ENCODE measurements at places on chromosomes 7 and 10.

GRCh38 chr7:50818324-50818723 lies 35.6 kb upstream of the GRB10 start:
- DNase-seq = no peak

DNA sequence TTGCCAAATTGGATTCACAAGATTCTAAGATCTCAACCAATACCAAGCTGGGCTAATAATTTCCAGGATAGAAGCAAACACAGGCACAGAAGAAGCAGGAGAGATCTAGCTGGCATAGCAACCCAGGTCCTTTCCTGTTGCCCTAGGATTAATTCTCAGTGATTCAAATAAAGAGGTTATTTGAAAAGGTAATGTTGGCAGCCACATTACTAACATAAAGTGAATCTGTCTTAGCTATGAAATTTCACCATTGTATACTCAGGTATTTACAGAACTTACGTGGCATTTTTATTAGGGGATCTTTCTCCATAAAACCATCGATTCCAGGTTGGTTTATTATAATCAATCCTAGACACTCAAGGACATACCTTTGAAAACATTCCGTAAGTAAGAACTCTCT lies 379.3 kb upstream of the POM121L12 start:
- no peak for DNase-seq

GRCh38 chr10:115092555-115093285 lies 445 bp upstream of the ATRNL1 start:
- DNase-seq = peak; percentile 16

DNA sequence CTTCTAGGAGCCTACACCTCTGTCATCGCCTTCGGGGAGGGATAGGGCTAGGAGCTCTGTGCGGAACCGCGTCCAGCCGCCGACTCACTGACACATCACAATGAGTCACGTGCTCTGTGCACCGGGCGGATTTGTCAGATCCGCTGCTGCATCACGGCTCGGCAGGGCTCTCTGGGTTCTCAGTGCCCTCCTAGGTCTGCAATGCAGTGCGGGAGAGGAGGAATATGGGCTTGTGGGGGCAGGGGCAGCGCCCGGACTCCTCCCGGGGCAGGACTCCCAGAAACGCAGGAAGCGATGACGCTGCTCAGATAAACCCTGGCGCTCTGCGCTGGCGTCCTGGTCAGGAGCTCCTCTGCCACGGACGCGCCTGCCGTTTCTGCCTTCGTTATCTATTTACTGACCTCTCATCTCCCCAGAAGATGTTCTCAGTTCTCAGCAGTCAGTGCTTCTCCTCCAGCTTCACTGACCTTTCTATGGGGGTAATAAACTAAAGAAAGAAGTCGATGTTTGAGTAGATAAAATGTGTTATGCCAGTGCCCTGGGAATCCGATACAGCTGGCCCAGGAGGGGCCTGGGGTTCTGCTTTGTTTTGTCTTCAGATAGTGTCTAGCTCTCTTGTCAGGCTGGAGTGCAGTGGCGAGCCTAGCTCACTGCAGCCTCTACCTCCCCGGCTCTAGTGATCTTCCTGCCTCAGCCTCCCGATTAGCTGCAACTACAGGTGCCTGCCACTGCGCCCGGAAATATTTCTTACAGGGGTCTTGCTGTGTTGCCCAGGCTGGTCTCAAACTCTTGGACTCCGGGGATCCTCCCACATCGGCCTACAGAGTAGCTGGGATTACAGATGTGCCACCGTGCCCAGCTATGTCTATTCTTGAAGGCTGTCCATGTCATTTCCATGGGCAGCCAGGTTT lies 22.8 kb upstream of the ITGB1 start:
- DNase-seq = peak; percentile 73

- no peak for DNase-seq
These were observed at the start of gene ADAM12 for GRCh38 chr10:126387931-126388911. Gene ADAM12, minus strand, starts transcription at chr10:126388477. Its CDS starts 332 bp downstream, at chr10:126388145.

GRCh38 chr10:98453729-98454128 lies 7.0 kb upstream of the HPS1 start:
- DNase-seq = no peak

GRCh38 chr7:81803267-81803666 lies 33.4 kb upstream of the HGF start:
- no peak for DNase-seq

GRCh38 chr10:86348321-86349210 lies 18.0 kb downstream of the GRID1 start:
- no peak for DNase-seq

- DNase-seq = no peak
These were observed 626 bp downstream of the PRPF18 start for GRCh38 chr10:13587391-13587790.

- DNase-seq = no peak
These were observed 60.2 kb upstream of the PHF14 start for GRCh38 chr7:10913457-10913856.

- no peak for DNase-seq
These were observed 2.3 kb downstream of the ZC3HAV1L start for GRCh38 chr7:139033346-139034114.

DNA sequence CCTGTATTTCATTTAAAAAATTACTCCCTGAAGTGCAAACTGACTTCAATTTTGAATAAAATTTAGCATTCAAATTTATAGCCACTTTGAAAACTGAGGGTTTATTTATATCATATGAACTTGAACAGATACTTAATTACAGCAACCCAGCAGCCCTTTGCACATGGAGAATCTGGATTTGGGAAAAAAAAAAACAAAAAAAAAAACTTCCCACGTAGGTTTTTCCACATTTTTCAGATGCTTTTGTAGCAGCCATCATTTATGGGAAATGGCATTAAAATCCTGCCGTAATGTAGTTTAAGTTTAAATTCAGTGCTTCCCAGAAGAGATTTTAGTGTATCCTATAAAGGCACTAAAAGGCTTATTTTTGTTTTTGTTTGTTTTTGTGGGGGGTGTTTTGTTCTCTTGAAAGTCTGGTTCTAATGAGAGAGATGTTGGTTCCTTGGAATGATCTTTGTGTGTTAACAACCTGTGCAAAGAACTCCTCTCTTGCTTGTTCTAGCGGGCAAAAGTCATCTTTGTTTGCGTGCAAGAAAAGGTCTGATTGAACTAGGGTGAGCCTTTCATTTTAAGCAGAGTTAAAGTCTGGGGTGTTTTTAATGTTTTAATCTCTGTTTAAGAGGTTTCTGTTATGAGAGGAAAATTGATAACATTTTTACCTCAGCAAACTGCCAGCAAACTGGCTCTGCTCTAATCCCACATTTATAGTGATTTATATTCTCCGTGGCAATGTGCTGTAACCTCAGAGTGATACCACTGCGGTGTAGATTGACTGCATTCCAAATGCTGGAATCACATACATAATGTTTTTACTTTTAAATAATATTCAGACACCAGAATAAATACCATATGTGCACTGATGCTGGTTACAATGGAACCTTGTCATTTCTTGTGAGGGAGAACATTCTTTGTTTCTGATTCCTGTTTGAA lies 105.5 kb downstream of the WNT2 start:
- no peak for DNase-seq

DNA sequence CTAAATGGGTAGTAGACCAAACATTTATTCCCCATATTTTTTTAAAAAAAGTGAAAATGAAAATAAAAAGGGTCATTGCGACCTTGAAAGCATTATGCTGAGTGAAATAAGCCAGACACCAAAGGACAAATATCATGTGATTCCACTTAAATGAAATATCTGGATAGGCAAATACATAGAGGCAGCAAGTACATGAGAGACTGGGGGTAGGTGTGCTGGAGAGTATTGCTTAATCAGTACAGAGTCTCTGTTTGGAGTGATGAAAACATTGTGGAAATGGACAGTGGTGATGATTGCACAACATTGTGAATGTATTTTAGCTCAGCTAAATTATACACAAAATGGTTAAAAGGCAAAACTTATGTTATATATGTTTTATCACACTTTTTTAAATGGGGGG lies 169.4 kb downstream of the AKR1D1 start:
- DNase-seq = no peak

GRCh38 chr7:130872341-130872740 lies 138.3 kb upstream of the KLF14 start:
- no peak for DNase-seq

- no peak for DNase-seq
These were observed 126.1 kb upstream of the PRSS58 start for GRCh38 chr7:142383841-142384492.

DNA sequence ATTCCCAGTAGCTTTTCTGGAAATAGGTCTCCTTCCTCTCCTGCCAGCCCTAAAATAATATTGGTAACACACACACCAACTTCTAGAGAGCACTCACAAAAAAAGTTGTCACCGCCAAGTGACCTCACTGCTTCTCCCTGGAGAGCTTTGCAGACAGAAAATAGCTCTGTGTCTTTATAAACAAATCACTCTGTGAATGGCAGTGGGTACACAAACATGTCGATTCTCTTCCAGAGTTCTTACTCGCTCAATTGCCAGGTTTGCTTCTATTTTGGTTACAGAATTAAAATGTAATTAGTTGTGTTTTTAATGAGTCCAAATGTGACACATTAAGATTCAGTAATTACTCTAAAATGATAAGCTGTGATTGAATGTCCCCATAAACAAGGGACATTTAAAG lies 649.2 kb upstream of the C7orf33 start:
- no peak for DNase-seq

DNA sequence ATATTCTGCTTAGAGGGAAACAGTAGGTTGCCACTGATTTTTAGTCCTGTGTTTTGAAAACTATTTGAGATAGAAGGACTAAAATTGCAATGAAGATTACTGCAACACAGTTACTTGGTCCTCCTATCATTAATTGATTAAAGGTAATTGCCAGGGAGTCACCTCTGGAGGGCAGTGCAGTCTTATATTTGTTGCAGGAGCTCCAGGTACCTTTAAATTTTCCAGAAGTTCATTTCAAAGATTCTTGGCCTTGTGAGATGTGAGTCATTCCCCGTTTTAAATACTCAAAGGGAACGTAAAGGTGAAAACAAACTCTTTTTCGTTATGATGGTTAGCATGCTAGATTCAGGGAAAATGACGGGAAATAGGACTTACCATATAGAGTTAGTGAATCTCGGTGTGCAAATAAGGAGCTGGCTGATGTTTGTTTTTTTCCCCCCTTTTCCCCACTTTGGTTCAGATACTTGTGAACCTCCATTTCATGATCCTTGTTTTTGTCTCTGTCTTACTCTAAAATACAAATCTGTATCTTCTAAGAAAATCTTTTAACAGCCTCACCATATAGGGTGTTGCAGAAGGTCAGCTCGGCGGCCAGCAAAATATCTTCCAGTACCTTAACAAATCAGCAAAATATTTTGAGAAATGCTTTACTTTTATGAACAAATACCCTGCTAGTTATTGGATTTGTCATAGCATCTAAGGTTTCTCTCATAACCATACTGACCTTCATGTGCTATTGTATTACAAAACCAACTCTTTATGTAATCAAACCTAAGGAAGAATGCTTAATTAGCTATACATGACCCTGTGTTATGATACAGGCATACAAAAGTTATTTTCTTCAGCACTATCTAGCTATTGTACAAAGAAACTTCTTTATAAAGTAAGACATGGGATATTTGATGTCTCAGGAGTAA lies 143.0 kb upstream of the HDAC9 start:
- no peak for DNase-seq

- peak; percentile 71 for DNase-seq
These were observed 95.8 kb upstream of the CACUL1 start for GRCh38 chr10:118850418-118851061.

DNA sequence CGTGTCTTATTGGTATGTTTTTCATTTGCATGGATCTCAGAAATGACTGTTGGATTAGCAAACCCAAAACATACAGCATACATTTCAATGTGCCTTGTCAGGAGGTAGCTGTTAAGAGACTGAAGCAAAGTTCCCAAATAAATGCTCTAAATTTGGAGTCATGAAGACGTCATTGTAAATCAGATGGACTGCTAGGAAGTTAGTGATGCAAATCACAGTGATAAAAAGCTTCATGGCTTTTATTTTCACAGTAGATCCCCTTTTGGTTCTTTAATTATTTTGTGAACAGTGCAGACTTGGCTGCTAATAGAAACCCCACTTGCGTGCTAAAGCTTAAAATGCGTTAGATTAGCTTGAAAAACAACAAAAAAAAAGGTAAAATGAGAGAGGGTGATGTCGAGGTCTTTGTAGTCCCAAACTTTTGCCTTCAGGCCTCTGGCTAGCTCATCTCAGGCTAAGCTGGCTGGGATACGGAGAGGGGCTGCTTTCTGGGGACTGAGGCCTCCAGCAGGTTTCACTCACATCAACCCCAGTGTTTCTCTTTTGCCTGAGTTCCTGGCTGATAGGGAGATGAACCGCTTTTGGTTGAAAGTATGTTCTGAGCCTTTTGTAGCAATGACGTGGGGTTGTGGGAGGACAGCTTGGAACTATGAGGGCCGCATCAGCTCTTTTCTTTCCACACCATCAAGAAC lies 107.1 kb upstream of the CDCA7L start:
- DNase-seq = no peak

Measured in stimulated activated CD4-positive, alpha-beta T cell treated with anti-CD3 and anti-CD28 coated beads, Interleukin-12 subunit alpha, Interleukin-12 subunit beta, amount 100 ng/mL, for 4 hours (primary cell).